Uterus (tissue), 4 donors: ENCODE measurements at places on chromosomes 6 and 20.

- DNase-seq, result no peak
Measured at GRCh38 chr6:3801960-3802359, 47.2 kb upstream of the FAM50B start.

DNA sequence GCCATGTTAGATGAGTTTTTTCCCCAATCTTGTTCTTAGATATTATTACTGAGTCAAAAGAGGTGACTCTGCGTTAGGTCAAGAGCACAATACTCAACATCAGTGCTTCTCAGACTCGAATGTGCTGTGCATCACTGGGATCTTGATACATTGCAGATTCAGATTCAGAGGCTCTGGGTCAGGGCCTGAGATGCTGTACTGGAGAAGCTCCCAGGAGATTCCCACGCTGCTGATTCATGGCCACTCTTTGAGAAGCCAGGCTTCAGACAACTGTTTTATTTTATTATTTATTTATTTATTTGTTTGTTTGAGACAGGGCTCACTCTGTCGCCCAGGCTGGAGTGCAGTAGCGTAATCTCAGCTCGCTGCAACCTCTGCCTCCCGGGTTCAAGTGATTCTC lies 41.4 kb upstream of the ARID1B start:
- DNase-seq, result no peak

GRCh38 chr6:125550892-125551291 lies 198.5 kb upstream of the HEY2 start:
- no peak for DNase-seq

- DNase-seq, result no peak
Measured at GRCh38 chr6:42326248-42326647, 108.6 kb upstream of the MRPS10 start.

GRCh38 chr6:140077827-140078560 lies 703.5 kb upstream of the CITED2 start:
- no peak for DNase-seq

GRCh38 chr20:11120431-11120830 lies 446.6 kb upstream of the JAG1 start:
- DNase-seq, result no peak

GRCh38 chr20:58880994-58881752 lies 28.7 kb downstream of the GNAS start:
- DNase-seq, result no peak

- no peak for DNase-seq
Measured at GRCh38 chr6:148398678-148399077, 56.0 kb downstream of the SASH1 start.

DNA sequence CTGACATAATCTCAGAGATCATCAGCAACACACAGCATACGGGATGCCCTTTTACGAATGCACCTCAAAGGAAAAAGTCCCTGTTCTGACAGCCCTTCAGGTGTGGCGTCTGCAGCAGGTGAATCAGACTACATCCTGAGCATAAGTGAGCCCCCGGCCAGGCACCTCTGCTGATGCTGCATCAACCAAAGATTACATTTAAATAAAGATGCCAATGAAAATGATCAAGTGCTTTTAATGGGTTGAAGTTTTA lies 58.7 kb downstream of the INSM1 start:
- DNase-seq, result no peak

GRCh38 chr6:14647357-14647756 lies 529.8 kb downstream of the CD83 start:
- no peak for DNase-seq

DNA sequence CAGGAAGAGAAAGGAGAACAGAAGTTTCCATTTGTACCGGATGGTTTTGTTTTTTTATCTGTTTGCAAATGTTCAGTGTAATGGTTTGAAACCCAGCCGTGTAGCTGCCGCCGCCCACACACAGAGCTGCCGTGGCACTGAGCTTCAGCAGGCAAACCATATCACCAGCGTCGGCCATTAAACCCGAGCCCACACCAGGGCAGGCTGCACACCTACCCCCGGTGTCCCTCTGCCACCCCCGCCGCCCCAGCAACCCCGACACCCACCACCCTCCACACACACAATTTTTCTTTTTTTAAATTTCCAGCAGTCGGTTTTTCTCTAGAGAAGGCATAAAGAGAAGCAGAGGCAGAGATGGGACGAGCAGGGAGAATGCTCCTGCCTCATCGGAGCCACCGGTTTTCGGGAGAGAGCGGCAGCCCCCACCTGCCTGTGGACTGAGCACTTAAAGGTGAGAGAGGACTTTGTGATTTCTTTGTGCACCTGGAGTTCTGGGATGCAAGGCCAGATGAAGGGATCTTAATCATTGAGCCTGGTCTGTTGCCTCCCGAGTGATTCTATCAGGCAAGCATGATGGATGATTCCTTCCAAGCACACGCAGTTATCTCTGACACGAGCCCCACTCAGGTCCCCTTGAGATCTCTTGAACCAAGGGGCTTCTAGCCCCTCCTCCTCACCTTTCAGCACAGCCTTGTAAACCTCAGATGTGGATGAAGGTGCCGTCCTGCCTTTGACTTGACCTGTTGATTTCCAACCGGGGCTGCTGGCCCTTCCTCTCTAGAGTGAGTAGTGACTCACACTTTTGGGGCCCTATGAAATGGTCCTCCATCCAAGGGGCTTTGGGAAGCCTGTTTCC lies 17.5 kb upstream of the ZNF831 start:
- DNase-seq, result no peak

- no peak for DNase-seq
Measured at GRCh38 chr6:156060013-156060412, 604.4 kb upstream of the NOX3 start.

DNA sequence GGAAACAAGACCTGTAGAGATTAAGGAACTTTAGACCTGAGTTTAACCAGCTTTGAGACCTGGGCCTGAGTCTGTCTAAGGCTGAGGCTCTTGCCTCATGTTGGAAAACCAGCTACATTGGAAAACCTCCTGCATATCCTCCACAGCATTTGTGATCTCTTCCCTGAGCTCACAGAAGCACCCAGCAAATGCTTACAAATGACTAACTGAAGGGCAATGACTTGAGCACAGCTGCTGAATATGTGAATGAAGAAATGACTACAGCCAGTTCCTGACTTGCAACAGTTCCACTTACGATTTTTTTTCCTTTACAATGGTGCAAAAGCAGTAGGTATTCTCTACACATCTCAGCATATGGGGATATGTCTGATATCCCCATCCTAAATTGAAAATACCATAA lies 112.4 kb upstream of the RREB1 start:
- DNase-seq, result no peak

DNA sequence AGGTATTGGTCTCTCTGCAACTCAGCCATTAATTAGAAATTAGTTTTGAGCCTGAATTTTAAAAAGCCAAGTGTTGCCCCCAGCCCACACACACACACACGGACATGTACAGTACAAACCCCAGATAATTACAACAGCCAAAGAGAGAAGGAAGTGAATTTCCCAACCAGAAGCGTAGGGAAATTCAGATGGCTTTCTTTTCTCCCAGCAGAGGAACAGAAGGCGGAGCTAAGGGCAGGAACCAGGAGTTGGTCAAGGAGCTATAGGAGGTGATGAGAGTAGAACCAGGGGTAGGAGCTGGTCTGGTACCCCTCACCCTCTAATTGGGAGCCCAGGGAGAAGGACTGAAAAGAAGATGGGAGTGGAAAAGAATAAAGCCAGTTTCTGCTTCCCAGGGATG lies 3.9 kb upstream of the ZBTB9 start:
- DNase-seq, result no peak

DNA sequence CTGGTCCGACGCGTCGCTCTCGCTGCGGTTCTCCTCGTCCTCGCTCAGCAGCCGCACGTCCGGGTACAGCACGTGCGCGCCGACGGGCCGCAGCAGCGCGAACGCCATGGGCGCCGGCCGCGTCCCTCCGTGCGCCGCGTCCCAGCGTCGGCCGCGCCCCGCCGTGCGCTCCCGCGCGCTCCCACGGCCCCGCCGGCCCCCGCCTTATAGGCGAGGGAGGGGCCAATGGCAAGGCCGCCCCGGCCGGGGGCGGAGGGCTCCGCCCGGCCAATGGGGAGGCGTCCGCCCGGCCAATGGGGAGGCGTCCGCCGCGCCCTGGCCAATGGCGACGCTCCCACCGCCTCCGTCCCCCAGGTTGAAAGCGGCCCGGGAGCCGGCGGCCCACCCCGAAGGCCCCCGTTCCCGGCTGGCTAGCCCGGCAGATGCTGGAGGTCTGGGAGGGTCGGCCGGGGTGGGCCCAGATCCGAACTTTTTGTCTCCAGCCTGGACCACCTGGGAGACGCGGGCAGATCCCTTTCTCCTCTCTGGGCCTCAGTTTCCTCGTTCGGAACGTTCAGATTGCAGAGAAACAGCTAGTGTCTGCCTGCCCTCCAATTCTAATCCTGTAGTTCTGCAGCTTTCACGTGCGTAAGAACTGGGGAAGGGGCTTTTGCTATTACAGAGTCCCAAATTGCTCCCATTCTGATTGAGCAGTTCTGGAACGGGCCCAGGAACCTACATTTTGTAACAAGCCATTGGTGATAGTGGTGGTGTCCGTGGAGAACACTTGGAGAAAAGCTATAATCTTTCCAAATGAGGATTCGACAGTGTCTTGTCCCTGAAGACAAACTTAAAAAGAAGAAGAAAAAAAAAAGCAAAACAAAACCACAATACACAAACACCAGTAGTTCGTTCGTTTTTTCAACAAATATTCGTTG lies at the start of gene TCF15:
Gene TCF15, minus strand, starts transcription at position 180 of the 917 bp plus-strand sequence. Its CDS starts 72 bp downstream, at position 108.
- no peak for DNase-seq

DNA sequence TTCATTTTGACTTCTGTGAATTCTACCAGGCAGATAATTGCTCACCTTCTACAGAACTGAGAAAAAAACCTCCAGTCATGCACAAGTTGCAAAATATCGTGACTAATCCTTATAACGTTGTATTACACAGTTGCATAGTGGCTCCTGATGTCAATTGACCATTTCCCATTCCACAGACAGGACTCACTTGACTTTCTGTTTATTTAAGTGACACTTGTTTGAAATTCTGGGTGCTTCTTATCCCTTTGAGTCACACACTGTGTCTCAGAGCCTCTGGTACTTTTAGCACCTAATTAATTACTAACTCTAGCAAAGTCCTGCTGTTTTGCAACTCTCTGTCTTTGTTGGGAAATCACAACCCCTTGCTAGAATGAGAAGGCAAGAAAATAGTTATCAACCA lies 16.2 kb upstream of the RSPO3 start:
- DNase-seq, result no peak

DNA sequence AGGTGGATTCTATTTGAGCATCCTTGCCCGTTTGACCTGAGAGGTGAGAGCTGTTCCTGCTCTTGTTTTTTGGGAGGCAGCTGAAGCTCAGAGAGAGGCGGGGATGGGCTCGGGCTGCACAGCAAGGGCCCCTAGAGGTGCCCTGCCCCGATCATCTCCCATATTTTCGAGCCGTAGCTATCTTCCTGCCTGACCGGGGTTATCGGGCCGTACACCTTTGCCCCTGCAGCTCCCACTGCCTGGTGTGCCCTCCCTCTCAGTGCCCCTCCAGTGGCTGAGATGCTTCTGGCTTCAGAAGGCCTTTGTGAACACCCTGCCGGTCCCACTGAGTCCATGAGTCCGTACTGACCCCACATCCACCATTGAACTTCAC lies 6.7 kb downstream of the SRC start:
- DNase-seq, result no peak

GRCh38 chr20:6765469-6766058 lies 1.9 kb upstream of the BMP2 start:
- no peak for DNase-seq

DNA sequence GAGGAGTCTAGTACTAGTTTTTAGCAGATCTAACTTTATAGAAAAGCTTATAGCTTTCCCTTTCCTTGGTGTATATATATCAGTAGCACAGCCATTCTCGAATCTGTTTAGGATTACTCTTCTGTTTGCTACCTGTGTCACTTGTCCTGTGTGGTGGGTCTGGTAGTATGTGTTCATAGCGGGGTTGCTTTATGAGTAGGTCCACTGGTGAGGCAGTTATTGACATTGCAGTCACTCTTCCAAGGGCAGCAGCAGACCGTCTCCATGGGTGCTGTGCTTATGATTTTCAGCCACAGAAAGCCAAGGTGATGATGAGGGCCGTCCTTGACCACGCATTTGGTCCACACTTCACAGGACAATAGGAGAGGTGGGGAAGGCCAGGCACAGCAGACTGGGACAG lies 171.5 kb downstream of the CDKAL1 start:
- DNase-seq, result no peak

- DNase-seq, result no peak
Measured at GRCh38 chr20:8434326-8434876, 302.3 kb downstream of the PLCB1 start.

DNA sequence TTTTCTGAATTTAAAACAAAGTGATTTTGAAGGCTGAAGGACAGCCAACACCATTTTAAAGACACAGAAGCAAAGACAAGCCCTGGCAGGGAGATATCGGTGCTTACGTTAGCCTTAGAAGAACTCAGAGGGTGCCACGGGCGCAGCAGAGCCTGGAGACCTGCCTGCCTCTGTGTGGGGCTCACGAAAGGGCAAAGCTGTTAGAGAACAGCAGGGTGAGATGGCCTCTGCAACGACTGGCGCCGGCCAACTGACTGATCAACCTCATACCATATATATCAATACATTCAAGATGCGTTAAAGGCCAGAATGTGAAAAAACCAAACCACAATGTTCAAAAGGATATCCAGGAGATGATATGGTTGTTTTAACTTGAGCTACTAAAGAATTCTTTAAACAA lies 151.0 kb upstream of the RPS6KA2 start:
- no peak for DNase-seq

GRCh38 chr20:24439737-24440387 lies 29.6 kb upstream of the SYNDIG1 start:
- DNase-seq, result no peak

DNA sequence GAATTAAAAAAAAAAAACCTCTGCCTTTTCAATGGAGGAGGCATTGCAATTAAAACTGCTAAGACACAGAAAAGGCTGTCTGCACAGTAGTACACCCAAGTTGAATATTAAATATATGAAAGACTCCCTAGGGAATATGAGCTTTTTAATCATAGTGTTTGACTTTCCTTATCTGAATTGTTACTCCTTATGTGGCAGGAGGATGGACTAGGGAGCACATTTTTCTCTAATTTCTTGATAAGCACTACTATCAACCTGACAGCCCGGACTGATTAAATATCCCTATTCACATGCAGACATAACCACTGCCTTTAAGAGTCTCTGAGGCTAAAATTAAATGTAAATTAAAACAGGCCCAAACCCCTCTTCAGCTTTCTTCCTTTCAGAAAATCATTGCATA lies 428.6 kb upstream of the GJE1 start:
- no peak for DNase-seq

- DNase-seq, result no peak
Measured at GRCh38 chr6:157091856-157092460, 231.4 kb downstream of the TMEM242 start.

GRCh38 chr20:49267327-49267726 lies 10.5 kb downstream of the ZNFX1 start:
- DNase-seq, result no peak

DNA sequence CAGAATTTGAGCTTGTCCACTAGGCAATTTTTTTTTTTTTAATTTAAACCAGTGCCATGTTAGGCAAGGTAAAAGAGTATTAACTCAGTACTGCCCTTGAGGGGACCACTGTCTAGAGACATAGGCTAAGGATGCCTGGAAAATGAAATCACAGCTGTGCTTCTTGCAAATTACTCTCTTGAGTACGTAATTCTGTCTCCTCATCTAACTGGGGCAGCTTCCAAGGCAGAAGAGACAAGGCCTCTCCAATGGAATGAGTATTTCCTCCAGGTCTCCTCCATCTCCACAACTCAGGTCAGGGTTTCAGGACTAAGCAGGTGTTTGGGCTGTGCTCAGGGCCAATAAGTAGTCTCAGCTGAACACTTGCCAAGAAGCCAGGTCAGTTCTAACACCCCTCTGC lies 33.8 kb upstream of the MRPS10 start:
- no peak for DNase-seq

- DNase-seq, result peak; percentile 18
Measured at GRCh38 chr20:13788167-13788834, 3.5 kb downstream of the NDUFAF5 start.
